Urinary bladder (tissue), 4 donors: ENCODE measurements at places on chromosomes 5 and 9. TPM values are rescaled to one million over a fixed set of nuclear protein-coding genes. Genes with fewer than 3 reads are reported as not detected.

The PPP3R2 gene
- 0.21 TPM for total RNA-seq

The SAXO1 gene
- total RNA-seq: 0.21 TPM

The MEIKIN gene
- total RNA-seq: not detected

The PSD2 gene
- total RNA-seq: 0.48 TPM

- DNase-seq: no peak
Observed at GRCh38 chr5:167863883-167864282, 427.6 kb upstream of the WWC1 start.
